ENCODE measurements at places on chromosomes 13 and 19. TPM values are rescaled to one million over a fixed set of nuclear protein-coding genes. Genes with fewer than 3 reads are reported as not detected.

APLP1 gene
- 32.1 TPM for total RNA-seq

DMWD gene
- 52.9 TPM for total RNA-seq

ARRDC5 gene
- not detected for total RNA-seq

ODAD3 gene
- 0.22 TPM for total RNA-seq

Measured in SJCRH30 (cell line).